Renal pelvis (tissue), 12 donors: ENCODE measurements at places on chromosomes 2 and 18.

- no peak for DNase-seq
Observed at GRCh38 chr2:145085612-145086011, 565.7 kb upstream of the ZEB2 start.

GRCh38 chr2:128833664-128834027 is 515.0 kb upstream of the HS6ST1 start:
- DNase-seq: no peak

DNA sequence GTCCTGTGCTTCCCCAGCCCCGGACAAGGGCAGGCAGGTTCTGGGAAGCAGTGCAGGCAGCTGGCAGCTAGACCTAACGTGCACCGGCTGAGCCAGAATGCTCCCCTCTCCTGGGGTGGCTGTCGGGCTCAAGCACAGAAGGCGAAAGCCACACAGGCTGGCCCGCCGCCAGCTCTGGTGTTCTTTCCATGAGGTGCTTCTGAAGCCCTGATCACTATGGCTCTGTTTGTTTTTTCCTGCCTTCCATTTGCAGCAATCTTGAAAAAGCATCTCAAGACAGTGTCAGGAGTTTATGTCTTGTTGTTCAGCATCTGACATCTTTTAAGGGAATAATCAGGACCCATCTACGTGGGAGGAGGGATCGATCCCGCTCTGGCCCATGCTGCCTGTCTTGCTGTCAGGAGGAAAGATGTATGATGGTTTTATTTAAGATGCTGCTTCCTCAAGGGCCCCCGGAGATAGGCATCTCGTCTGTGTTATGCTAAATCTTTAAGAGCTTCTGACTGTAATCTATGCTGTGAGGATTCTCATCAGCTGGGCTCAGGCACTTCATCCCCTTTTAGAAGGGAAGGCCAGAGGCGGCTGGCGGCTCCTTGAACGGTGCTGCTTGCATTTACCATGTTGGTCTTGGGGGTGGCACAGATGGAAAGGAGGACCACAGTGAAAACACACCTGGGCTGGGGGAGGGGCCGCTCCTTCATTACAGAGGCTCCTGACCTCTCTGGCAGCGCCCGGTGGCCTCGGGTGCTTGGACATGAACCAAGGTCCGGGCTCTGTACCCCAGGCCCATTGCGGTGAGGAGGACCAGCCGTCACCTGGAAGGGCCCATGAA is 118.5 kb upstream of the HDAC4 start:
- no peak for DNase-seq

DNA sequence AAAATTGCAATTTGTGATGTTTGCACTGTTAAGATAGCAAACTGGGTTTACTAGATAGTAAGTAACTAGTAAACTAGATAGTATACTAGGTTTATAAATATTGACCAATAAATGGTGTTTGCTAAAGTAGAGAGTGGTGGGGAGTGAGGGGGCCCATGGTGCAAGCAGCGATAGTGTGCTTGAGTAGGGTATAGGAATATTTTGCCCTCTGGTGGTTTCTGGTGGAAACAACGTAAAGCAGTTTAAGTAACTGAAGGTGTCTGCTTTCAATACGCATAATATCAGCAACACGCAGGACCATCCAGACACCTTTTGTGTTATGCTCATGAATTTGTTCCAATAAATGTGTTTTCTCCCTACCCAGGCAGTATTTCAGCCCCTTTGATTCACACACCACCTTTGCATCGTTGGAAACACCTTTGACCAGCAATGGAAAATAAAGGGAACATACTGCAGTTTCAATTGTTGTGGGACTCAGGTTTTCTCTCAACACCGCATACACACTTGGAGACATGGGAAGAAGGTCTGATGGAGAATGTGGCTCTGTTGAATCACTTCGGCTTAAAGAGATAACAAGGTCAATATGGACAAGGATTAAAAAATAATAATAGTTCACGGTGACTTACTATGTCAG is 16.7 kb upstream of the STAT1 start:
- DNase-seq: no peak

- no peak for DNase-seq
Observed at GRCh38 chr2:160321006-160321405, 120.9 kb upstream of the ITGB6 start.

- DNase-seq: no peak
Observed at GRCh38 chr18:73719611-73720010, 428.0 kb downstream of the FBXO15 start.
